Cardiac ventricle fibroblast (primary cell): ENCODE measurements at places on chromosomes 4 and X. TPM values are rescaled to one million over a fixed set of nuclear protein-coding genes. Genes with fewer than 3 reads are reported as not detected.

The SLIT2 gene
- total RNA-seq, result 7.7 and 8.9 TPM in 2 replicates

The SPANXN4 gene
- not detected in 2 replicates for total RNA-seq

The ZNF732 gene
- total RNA-seq, result 0.10 TPM in 1 of 2 replicates, not detected in the other

The SLC9B1 gene
- 0.25 and 0.34 TPM in 2 replicates for total RNA-seq
